Myocyte (in vitro differentiated cells): ENCODE measurements at places on chromosomes 6 and 20.

- DNase-seq: no peak
Observed at GRCh38 chr6:46023216-46023915, 7.7 kb upstream of the CLIC5 start.

DNA sequence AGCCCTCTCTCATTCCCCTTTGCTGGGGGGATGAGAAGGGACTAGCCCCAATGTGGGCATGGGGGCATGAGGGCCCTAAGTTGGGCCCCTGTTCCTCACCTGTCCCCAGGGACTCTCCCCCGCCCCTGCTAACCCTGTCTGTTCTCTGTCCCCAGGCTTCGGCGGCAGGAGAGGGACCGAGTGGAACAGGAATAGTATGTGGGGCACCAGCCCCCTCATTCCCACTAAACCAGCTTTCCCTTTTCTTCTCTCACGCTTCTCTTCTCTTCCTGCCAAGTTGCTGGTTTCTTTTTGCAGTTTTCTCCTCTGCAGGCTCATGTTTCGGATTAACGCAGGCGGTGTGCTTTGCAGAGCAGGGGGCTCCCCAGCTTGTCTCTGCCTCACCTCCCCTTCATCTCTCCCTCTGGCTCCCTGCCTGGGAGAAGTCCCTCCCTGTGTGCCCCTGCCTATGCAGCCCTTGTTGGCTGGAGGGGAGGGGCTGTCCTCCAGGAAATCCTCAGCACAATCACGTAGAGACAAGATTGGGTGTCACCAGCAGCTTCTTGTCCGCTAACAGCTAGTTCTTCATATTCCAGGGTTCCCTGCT lies 7.9 kb downstream of the TMEM63B start:
- DNase-seq: no peak

- DNase-seq: no peak
Observed at GRCh38 chr6:3616565-3617176, 134.8 kb downstream of the PXDC1 start.

GRCh38 chr6:128463942-128464341 lies 56.5 kb downstream of the PTPRK start:
- DNase-seq: peak; percentile 10

DNA sequence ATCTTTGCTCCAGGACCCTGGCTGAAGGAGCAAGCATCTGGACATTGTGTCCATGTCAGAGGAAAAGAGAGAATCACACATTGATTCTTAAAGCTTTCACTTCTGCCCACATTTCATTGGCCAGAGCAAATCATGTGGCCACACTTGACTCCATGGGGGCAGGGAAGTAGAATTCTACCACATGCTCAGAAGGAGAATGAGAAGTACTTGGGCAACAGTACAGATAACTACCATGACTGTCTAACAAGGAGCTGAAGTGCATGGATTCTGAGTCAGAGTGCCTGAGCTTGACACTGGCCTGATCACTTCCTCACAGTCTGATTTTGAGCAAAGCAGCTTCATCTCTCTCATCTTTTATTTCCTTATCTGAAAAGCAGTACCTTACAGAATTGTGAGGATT lies 38.6 kb downstream of the GHRH start:
- DNase-seq: peak; percentile 33

DNA sequence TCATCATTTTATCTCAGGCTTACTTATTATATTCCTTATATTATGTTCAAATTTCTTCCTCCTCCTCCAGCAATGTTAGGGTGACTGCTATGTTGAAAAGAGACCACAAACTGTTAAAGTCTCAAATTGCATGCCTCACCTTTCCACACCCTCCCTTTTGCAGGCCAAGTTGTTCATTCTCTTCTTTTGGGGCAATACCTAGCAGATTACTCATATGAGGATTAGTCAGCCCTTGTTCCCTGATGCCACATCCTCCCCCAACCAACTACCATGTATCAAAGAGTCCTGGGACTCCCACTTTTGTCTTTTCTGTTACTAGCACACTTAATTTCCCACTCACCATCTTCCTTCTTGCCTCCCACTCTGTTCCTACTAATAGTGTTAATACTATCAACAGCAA lies 434.7 kb downstream of the BCKDHB start:
- DNase-seq: peak; percentile 41

DNA sequence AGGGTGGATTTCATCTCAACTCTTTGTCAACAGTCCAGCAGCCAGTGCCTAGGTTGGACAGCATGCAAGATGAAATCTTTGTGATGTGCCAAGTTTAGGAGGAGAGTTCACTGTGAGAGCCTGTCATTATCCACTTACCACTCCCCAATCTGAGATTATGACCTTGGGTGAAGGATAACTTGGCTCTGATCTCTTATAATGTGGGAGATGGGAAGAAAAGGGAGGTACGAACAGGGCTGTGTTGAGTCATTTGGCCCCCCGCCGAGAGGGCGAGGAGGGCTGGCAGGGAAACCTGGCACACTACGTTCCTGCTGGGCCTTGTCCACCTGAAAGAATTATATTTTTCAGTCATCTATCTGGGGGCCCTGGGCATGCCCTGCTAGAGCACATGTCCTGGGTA lies 35.8 kb downstream of the LAMA4 start:
- no peak for DNase-seq

DNA sequence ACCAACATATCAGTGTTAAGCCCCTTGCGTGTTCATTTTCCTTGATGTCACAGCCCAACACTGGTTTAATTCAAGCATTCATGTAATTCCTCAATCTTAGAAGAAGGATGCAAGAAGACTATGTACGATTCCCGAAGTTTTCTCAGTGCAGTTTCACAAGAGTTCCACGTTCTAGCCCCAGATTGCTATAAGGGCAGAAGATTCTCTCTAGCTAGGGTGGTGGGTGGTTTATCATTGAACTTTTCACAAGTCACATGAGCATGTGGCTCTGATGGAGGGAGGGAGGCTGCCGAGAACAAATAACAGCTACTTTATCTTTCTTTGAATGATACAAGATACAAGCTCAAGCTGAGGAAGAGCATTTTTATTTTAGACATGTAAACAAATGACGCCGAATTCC lies 71.9 kb upstream of the NHSL1 start:
- no peak for DNase-seq

GRCh38 chr6:155646443-155646842 lies 190.8 kb upstream of the NOX3 start:
- no peak for DNase-seq

- peak; percentile 65 for DNase-seq
Observed at GRCh38 chr6:98641949-98642719, 192.2 kb upstream of the POU3F2 start.

DNA sequence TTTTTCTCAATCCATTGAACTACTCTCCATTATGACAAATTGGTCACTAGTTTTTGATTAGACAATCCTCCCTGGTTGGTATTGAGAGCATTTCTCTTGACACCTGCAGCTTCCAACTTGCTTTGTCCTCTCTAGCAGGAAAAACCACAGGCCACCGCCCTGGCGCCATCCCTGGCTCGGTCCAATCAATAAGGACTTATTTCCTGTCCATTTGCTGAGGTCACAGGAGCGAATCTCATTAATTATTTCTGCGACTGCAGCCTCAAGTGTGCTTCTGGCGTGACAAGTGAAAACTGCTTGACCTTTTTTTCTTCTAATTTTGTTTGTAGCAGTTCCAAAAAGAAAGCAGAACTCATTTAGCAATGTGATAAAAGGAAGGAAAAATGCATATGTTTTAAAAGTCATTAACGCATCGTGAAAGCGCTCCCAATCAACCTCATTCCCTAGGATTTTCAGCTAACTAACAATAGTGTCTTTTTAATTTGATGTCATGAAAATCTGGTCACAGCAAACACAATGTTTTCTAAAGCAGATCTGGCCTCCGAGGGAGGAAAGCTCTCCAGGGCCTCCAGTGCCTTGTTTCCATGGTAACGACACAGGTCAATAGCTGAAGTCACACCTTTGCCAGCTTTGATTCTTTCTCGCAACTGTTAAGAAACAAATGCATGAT lies 39.0 kb upstream of the BEND3 start:
- DNase-seq: no peak

DNA sequence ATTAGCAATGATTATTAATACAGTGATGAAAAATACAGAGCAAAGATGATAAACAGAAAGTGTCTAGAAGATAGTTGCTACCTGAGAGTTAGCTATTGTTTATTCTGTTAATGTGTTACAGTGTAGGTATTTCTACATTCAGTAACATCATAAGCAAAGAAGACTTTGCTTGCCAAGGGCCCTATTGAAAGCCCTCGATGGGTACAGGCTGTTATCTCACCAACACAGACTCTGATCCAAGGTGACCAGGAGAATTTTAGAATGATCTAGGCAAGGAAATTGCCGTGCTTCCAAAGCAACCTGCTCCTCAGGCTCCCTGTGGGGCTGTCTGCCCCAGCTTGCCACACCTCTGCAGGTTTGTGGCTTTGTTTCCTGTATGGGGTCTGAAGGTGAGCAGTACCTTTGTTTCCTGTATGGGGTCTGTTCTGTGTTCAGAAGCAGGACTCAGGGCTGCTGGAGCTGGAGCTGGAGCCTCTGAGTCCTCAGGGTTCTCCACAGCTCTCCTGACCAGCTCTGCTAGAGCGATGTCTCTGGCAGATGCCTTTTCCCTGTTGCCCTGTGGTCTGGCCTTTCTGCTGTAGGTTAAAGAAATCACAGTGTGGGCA lies 32.5 kb downstream of the PHACTR3 start:
- DNase-seq: no peak

DNA sequence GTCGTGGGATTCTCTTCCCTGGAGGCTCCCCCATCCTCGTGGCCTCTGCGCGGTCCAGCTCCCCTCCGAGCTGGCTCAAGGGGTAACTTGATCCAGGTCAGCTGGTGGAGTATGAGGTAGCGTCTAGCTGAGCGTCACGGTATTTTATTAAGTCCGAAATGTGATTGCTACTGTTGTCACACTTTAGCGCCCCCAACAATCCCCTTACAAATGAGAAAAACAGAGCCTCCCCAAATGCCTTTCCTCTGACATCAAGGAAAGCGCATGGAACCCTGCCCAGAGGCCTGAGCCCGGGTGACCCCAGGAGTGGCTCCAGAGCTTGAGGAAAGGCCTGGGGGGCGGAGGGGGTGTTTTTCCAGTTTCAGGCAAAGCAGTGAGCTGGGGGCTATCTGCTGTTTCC lies 192.4 kb downstream of the ZMYND8 start:
- no peak for DNase-seq

- DNase-seq: no peak
Observed at GRCh38 chr6:129292836-129293235, 409.9 kb downstream of the LAMA2 start.

DNA sequence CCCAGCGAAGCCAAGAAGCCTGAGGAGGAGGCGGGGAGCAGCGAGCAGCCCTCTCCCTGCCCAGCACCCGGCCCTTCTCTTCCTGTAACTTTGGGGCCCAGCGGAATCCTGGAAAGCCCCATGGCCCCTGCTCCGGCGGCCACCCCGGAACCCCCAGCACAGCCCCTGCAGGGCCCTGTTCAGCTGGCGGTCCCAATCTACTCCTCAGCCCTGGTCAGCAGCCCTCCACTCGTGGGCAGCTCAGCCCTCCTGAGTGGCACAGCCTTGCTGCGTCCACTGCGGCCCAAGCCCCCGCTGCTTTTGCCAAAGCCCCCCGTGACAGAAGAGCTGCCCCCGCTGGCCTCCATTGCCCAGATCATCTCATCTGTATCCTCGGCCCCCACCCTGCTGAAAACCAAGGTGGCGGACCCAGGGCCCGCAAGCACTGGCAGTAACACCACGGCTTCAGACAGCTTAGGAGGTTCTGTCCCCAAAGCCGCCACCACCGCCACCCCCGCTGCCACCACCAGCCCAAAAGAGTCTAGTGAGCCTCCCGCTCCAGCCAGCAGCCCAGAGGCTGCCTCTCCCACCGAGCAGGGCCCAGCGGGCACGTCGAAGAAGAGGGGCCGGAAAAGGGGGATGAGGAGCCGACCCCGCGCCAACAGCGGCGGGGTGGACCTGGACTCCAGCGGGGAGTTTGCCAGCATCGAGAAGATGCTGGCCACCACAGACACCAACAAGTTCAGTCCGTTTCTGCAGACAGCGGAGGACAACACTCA lies 81.9 kb downstream of the SSR1 start:
- no peak for DNase-seq

DNA sequence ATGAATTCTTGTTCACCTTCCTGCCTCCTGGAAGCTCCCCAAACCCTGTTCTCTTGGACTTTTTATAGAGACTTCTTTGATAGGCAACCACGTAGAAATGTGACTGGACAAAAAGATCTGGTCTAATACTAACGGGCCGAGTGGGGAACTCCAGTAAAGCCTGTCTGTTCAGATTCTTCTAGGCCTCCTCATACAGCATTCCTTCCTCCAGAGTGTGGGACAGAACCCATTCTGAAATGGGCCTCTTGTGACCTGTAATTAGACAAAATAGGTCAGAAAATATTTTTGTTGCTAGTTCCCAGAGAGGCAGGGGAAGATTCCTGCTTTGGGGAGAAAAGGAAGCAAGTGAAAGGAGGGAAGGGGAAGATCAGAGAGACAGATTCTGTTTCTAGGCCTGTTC lies 374.3 kb downstream of the CDH26 start:
- no peak for DNase-seq

DNA sequence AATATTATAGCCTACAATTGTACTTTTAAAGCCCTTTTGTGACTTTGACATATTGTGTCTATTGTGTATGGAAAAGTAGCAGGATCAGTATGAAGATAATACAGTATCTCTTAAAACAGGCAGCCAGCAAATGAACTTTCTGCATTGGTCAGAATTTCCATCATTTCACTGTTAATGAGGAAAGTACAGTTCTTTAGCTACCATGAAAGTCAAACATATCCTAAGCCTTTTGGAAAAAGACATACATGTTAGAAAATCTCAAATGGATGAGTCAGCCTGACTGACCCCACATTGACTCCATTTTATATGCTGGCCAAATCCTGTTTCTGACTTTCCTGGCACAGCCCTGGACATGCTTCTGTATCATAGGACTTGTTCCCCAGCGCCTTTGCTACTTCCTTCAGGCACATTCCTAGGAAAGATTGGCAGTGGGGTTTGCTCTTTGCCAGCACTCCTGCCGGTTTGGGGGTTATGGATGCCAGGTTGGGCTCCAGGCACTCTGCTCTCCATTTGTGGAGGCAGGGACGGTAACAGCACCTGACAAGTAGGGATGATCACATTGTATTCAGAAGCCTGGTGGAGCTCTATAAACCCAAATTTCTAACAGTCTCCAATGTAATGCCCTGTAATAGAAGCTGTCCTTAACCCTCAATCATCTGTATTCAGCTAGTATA lies 43.7 kb downstream of the TOP1 start:
- peak; percentile 50 for DNase-seq

DNA sequence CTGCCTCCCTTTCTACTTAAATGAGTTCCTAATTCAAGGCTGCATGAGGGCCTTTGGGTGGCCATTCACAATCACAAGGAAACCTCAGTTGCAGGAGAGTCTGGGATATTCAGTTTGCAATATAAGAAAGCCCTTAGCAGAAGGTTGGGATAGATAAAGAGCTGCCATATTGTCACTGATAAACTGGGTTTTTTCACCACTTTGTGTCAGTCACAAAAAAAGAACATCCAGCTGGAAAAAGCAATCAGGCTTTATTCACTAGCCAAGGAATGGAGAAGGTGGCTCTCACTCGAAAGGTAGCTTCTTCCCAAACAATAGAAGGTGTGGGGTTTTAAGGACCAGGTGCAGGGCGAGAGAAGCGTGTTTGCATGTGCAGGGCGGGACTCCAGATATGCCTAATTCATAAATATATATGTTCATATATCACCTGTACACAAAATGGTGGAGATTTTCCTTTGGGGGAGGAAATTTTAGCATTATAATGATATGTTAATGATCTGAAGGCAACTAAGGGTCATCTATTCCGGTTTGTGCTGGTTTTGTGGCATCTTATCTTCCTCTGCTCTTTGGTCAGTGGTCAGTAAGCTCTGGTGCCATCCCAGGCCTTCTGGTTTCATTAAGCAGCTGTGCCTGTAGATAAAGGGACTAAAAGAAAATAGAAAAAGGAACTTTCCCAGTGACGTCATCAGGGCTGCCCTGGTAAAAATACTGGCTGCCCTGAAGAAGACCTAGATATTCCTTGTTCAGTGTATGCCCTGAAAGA lies 97.1 kb upstream of the IYD start:
- DNase-seq: peak; percentile 54
